ENCODE measurements at places on chromosomes 6 and 20.

- DNase-seq: no peak
Observed at GRCh38 chr6:49743429-49743828, 759 bp downstream of the CRISP3 start.

- no peak for DNase-seq
Observed at GRCh38 chr6:3913077-3913957, 64.1 kb downstream of the FAM50B start.

DNA sequence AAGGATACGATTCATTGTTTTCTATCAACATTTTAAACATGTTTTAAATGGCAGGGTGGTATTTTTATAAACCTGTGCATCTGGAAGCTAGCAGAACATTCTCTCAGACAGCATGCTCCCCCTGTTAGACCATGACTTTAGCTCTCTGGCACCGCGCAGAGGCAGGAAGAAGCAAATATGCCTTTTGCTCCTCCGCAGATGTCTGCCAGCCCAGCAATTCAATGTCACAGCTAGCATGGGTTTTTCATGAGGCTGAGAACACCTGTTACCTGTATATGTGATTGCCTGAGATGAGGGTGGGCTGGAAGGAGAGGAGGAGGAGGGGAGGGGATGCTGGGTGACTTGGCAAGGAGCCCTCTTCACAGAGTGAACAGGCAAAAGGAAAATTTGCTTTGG, 6.7 kb downstream of the MTCH1 start:
- DNase-seq: no peak

DNA sequence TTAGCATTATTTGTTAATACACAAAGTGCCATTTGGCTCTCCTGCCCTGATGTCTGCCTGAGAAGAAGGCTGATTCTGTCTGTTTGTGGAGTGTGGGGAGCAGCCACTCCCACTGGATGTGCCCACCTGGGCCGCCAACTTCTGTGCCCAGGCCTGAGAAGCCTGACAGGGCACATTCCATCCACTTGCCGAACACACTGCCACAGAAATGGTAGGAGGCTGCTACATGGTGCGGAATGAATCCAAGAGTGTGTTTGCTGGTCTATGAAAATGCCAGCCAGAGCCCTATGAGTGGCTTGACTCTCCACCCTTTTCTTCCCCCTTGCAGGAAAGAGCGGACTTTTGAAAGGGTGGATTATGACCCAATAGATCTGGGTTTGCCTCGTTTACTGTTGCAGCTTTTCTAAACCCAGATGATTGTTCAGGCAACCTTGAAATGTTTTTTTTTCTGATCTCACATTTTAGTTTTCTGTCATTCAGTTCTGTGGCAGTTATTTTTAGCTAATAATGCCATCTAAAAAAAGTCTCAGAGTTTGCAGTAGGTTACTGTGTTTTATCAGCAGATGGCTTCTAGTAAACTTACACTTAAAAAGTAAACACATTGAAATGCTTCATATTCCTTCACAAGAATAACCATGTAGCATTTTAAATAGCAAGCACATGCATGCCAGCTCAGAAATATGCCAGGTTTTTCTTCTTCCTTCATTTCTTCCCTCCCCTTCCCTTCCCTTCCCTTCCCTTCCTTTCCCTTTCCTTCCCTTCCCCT, 196.5 kb downstream of the SLC35F1 start:
- no peak for DNase-seq

DNA sequence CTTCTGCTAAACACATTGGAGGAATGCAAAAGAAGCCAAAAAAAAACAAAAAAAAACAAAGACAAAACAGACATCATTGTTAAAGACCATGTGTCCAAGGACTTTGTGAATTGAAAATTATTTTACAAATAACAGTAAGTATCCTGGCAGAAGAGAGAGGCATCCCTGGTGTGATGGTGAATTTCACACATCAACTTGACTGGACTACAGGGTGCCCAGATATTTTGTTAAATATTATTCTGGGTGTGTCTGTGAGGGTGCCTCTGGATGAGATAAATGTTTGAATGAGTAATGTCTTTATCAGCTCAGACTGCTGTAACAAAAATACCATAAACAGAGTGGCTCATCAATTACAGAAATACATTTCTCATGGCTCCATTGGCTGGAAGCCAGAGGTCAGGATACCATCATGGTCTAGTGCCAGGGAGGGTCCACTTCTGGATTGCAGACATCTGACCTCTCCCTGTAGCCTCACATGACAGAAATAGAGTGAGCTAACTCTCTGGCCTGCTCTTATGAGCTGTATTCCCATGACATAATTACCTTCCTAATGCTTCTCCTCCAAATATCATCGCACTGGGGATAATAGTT, 12.2 kb upstream of the C6orf118 start:
- DNase-seq: no peak

- DNase-seq: no peak
Observed at GRCh38 chr20:56760610-56761009, 131.5 kb downstream of the TFAP2C start.

DNA sequence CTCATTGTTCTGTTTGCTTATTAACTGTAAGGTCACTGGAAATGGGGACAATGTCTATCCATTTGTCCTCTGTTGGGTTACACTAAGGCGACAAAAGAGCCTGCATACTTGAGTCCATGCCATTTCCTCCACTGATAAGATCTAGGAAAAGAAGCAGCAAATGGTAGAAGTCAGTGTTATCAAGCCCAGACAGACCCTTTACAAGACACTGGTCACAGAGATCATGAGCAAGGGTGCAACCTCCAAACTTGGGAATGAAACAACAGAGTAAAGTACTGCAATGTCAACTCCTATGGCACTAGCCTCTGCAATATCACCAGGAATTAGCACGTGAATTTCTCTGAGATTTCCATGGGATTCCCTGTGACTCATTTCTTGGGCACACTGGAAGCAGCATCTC, 126.9 kb downstream of the ID4 start:
- no peak for DNase-seq

DNA sequence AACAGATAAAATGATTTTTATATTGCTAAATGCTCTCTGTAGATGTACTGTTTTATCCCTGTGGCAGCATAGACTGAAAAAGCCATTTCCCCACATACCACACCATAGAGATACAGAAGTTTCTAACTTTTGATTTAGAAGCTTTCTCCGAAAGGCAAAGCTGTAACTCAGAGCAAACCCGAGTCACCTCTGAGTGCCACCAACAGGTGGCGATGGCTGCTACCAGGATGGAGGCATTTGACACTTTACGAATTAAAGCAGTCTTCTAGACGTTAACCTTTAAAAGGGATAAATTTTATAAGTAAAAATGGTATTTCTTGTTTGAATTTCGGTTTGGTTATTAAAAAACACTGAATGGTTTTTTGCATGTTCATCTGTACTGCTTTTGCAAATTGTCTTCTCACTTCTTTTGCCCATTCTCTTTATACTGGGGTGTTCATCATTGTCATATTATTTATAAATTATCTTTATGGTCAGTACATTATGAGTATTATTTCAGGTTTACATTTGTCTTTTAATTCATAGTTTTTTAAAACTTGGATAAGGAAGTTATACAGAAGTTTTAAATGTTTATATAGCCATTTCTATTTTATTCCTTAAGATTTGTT, 201.0 kb upstream of the CEP162 start:
- peak; percentile 66 for DNase-seq

GRCh38 chr6:81977486-81977885, 225.0 kb upstream of the TENT5A start:
- DNase-seq: no peak

- no peak for DNase-seq
Observed at GRCh38 chr6:64926051-64926450, 781.0 kb downstream of the EYS start.

GRCh38 chr20:5195655-5196054, 68.8 kb downstream of the CDS2 start:
- no peak for DNase-seq

Data from nephron progenitor cell (in vitro differentiated cells).